ENCODE measurements at places on chromosomes 13 and 19. TPM values are rescaled to one million over a fixed set of nuclear protein-coding genes. Genes with fewer than 3 reads are reported as not detected.

Gene MYDGF
- 187 TPM for total RNA-seq

Gene CEACAM7
- total RNA-seq = not detected

Gene CASP14
- not detected for total RNA-seq

Gene MISP3
- not detected for total RNA-seq

Gene STOML3
- total RNA-seq = not detected
